ENCODE measurements at places on chromosomes 3 and 15. TPM values are rescaled to one million over a fixed set of nuclear protein-coding genes. Genes with fewer than 3 reads are reported as not detected.

GRCh38 chr3:39917065-39917773 is 107.8 kb downstream of the MYRIP start:
- no peak for DNase-seq

GRCh38 chr3:194323785-194324735 is 27.1 kb downstream of the CPN2 start:
- DNase-seq, result peak; percentile 89

- no peak for DNase-seq
Observed at GRCh38 chr3:178655488-178655887, 119.3 kb downstream of the KCNMB2 start.

DNA sequence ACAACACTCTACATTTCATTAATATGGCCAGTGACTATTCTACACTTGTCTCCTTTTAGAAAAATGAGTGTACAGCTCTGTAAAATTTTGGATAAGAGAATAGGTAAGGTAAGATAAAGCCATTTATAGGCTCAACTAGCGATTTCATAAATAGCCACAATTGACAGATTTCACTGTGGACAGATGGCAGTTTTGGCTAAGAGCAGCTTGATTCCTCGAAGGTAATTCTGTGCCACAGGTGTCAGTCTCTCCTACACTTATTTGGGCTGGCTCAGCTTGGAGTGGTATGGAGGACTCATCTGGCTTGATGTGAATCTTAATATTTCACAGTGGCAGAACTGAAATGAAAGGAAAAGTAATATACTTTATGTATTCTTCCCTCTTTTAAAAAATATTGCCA is 536.7 kb upstream of the TBL1XR1 start:
- no peak for DNase-seq

DNA sequence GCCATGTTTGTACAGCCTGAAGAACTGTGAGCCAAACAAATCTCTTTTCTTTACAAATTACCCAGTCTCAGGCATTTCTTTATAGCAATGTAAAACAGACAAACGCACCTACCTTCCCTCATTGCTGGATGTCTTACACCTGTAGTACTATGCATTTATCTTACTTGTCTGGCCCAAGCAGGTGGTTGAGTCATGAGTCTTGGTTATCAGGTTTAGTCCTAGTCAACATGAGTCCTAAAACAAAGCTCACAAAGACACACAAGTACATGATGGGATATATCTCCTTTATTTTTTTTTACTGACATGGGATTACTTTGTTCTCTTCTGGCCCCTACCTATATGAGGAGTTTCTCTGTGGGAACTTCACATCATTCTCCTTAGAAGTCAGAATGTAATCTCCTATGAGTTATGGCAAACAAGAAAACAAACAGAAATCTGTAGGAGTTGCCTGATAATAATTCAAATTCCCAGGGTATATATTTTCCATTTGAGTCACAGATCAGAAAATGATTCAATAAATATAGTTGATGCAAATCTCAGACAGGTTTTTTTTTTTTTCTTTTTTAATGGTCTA is 33.6 kb upstream of the PLSCR2 start:
- no peak for DNase-seq

DNA sequence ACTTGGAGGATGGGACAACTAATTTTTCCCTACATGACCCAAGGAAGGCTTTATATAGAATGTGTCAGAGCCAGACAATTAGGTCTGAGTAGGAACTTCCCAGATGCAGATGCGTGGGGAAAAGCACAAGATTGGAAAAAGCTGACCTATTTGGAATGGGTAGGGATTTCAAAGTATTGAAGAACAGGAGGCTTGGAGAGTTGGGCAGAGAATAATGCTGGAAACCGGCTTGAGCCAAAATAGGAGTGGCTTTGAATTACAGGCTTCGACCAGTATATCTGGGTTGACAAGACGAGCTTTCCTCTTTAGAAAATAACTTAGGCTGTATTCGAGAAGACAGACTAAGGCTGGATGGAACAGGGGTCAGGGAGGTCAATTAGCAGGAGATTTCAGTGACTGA is 181.1 kb downstream of the GBE1 start:
- DNase-seq, result no peak

- DNase-seq, result no peak
Observed at GRCh38 chr3:54228806-54229205, 106.5 kb downstream of the CACNA2D3 start.

DNA sequence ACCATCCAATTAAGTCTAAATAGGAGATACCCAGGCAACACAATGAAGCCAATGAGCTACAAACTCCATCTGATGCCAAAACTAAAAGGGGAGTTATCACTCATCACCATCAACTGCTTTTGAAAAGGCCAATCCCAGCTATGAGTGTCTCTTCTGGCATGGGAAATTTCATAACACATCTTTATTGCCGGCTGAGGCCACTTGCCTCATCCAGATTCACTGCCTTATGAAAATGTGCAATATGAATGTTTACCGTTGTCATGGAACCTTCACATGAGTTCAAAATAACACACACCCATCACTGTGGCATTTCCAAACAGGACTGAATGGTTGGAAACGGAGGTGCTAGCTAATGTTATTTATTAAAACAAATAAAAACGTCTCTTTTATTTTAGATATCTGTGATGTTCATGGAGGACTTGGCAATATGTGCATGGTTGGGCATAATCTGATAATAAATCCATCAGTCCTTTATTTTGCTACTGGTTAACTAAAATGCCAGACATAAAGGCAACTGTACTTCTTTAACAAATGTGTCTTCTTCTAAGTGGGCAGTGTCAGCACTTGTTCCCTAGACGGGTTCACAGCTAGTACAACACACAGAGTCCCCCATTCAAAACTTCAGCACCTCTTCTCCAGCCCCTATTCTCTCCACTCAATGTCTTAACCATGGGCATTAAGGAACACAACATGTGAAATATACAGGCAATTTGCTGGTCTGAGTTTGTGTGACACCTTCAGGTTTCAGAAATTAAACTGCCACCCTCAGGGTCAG is 143.9 kb downstream of the MAGI1 start:
- DNase-seq, result no peak

GRCh38 chr3:13932578-13933295 is 52.9 kb upstream of the WNT7A start:
- peak; percentile 37 for DNase-seq

DNA sequence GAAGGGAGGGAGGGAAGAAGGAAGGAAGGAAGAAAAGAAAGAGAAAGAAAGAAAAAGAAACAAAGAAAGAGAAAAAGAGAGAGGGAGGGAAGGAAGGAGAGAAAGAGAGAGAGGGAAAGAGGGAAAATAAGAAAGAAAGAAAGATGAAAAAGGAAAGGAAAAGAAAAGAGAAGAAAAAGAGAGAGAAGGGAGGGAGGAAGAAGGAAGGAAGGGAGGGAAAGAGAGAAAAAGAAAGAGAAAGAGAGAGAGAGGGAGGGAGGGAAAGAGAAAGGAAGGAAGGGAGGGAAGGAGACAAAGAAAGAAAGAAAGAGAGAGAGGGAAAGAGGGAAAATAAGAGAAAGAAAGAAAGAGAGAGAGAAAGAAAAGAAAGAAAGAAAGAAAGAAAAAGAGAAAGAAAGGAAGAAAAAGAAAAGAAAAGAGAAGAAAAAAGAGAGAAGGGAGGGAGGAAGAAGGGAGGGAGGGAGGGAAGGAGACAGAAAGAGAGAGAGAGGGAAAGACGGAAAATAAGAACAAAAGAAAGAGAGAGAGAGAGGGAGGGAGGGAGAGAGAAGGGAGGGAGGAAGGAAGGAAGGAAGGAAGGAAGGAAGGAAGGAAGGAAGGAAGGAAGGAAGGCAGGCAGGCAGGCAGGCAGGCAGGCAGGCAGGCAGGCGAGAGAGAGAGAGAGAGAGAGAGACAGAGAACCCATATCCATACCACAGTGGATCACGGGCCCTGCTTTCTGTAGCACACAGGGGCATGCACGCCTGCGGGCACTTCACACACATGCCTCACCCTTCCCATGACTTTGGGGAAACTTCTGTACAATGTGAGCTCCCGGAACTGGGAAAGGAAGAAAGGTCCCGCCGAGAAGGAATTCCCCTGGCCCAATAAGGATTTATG is 52.5 kb downstream of the ADCY5 start:
- peak; percentile 15 for DNase-seq

GRCh38 chr3:190053919-190054672 is 66.6 kb downstream of the P3H2 start:
- no peak for DNase-seq

DNA sequence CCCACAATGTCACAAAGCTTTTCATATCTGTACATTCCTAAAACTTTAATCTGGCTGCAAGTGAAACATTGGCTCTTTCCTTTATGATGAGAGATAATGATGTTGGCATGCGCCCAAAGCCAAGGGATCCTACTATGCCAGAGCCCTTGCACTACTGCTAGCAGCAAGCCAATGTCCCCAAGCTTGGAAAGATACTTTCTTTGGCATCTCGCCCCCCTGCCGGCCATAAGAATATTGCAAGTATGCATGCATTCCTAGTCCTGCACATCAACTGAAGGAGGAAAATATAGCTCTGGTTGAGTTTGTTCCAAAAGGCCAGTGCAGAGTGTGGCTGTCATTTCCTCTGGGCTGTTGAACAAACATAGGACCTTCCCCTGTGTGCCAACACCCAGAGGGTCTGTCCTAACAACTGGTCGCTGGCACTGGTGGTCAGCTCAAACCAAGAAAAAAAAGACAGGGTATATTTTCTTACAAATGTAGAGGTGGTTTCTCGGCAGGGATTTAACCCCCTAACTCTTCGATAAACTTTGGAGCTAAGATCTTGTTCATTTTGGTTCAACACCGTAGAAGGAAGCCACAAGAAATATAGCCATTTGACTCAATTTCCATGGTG is 120.9 kb upstream of the ZBED2 start:
- peak; percentile 58 for DNase-seq

- DNase-seq, result no peak
Observed at GRCh38 chr3:106124818-106125217, 256.0 kb upstream of the CBLB start.

GRCh38 chr3:43013256-43013655 is 34.1 kb downstream of the GASK1A start:
- no peak for DNase-seq

- no peak for DNase-seq
Observed at GRCh38 chr3:98450372-98450771, 12.6 kb upstream of the OR5K1 start.

GRCh38 chr3:131363275-131363674 is 18.3 kb upstream of the NUDT16 start:
- DNase-seq, result no peak

- DNase-seq, result no peak
Observed at GRCh38 chr3:116034794-116035193, 410.5 kb downstream of the LSAMP start.

DNA sequence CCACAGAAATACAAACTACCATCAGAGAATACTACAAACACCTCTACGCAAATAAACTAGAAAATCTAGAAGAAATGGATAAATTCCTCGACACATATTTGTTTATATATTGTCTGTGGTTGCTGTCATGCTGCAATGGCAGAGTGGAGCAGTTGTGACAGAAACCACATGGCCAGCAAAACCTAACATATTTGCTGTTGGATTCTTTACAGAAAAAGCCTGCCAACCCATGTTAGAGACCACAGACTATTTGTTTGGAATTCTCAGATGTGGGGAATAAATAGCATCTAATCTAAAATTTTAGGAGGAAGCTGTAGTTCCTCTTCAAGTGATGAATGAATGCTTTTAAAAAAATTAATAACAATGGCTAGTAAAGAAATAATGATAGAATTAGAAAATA is 341.6 kb upstream of the AZI2 start:
- no peak for DNase-seq

DNA sequence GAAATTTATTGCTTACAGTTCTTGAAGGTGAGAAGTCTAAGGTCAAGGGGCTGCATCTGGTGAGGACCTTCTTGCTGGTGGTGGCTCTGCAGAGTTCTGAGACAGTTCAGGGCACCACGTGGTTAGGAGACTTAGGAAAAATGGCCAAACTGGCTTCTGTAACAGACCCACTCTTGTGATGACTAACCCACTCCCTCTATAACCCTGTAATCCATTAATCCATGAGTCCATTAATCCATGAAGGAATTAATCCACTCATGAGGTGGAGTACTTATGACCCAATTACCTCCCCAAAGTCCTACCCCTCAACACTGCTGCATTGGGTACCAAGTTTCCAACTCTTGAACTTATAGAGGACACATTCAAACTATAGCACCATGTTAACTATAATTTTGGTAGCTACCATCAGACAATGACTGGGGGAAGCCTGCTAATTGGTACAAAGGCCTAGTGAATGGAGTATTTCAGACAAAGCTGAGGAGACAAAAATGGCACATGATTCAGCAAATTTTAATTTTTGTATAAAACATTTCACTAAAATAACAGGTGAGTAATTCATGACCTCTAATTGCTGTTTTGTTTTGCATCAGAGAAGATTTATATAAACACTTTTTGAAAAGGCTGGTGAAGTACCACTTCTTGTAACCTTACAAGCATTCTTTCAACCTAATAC is 374.1 kb upstream of the TBL1XR1 start:
- DNase-seq, result no peak

GRCh38 chr3:15314276-15314675 is 18.1 kb downstream of the SH3BP5 start:
- DNase-seq, result no peak

DNA sequence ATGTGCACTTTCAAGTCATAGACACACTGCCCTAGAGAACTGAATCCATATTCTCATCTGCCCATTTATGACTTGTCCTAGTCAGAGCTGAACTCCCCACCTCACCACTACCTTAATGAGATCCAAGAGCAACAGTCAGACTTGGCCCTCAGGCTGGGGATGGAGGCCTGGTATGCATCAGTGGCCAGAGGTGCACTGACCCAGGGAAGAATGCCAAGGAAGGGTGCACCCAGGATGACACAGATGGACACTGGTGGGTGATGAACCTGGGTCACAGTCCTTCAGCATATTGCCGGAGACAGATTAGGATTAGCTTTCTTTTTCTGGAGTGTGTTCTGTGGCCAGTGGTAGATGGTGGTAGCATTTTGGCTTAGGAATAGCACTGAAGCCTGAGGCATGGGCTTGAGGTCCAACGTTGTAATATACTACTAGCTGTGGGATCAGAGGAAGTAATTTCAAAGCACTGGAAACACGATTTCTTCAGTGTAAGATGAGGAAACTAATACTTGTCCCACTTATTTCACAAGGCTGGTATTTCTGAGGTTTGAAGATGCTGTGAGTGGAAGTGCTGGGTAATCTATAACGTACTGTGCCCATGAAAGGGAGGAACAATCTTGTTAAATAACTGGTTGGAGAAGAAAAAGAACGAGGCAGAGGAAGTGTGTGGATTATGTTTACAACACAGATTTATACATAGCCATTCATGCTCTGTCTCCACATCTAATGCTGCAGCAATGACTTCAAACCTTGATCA is 265.0 kb downstream of the THRB start:
- no peak for DNase-seq

GRCh38 chr3:46536758-46537157 is 29.3 kb downstream of the LRRC2 start:
- no peak for DNase-seq

GRCh38 chr3:187735383-187735782 is 9.9 kb downstream of the BCL6 start:
- DNase-seq, result no peak

GRCh38 chr15:52068004-52068615 is 44.5 kb downstream of the BCL2L10 start:
- DNase-seq, result no peak

Gene GOLGA6L7
- not detected for total RNA-seq

Gene ANKUB1
- total RNA-seq, result not detected

Gene MAP1A
- total RNA-seq, result 23.8 TPM

Gene DUOXA2
- not detected for total RNA-seq

Gene SYNPR
- total RNA-seq, result 5.3 TPM

Gene COL6A6
- 4.7 TPM for total RNA-seq

Gene GRAMD1C
- total RNA-seq, result 2.0 TPM

Gene LRRC57
- 15.6 TPM for total RNA-seq

Gene ARHGAP11A
- 3.8 TPM for total RNA-seq

Gene MINAR1
- total RNA-seq, result 0.34 TPM

Gene CASR
- not detected for total RNA-seq
